NCI-H524 (cell line): ENCODE measurements at places on chromosomes 3 and 15.

GRCh38 chr3:37397396-37397795, 223.0 kb upstream of the LRRFIP2 start:
- DNase-seq: no peak

- no peak for DNase-seq
Observed at GRCh38 chr3:190307164-190307545, 15.1 kb downstream of the CLDN1 start.

GRCh38 chr3:94990952-94991705, 928.3 kb downstream of the NSUN3 start:
- peak; percentile 44 for DNase-seq

DNA sequence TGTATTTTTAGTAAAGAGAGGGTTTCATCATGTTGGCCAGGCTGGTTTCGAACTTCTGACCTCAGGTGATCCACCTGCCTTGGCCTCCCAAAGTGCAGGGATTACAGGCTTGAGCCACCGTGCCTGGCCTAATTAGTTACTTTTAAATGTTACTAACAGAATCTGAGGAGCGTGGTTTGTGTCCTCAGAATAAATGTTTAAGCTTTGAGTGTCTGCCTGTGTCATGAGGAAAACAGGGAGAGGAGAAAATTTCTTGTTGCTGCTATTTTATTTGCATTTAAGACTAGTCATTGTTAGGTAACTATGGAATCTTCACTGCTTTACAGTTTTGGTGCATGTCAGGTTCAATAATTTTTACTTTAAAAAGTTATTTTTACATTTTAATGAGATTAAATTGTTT, 68.8 kb downstream of the TCF12 start:
- no peak for DNase-seq

DNA sequence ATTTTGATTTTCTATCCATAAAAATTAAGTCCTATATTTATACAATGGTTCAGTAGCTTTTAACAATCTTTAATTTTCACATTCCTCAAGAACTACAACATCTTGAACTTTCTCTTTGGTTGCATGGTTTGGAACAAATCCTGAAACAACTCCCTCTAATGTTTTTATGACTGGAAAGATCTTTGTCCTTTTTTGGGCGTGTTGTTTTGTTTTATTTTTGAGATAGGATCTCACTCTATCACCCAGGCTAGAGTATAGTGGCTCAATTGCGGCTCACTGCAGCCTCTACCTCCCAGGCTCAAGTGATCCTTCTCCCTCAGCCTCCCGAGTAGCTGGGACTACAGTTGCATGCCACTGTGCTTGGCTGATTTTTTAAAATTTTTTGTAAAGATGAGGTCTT, 4.0 kb downstream of the STX19 start:
- DNase-seq: no peak

DNA sequence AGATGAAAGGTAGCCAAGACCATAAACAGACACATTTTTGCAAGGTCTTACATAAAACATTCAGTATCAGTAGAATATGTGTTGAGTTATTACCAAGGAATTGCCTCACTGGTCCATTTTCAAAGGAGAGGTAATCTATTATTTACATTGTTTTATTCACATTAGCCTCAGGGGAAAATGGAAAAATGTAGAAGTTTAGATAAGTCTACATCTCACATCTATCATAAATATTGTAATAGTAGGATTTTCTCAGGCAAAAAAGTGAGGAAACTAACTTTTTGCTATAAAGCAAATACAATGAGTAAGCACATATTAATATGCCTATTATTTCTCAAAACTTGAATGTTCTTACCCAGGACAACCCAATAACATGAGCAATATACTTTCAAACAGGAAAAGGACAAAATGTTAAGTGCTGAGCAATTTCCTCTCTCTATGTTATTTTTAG, 184.6 kb upstream of the AGTR1 start:
- no peak for DNase-seq

GRCh38 chr3:66259566-66260255, 38.9 kb downstream of the SLC25A26 start:
- no peak for DNase-seq

GRCh38 chr3:48960841-48961413, 29.1 kb upstream of the P4HTM start:
- no peak for DNase-seq

DNA sequence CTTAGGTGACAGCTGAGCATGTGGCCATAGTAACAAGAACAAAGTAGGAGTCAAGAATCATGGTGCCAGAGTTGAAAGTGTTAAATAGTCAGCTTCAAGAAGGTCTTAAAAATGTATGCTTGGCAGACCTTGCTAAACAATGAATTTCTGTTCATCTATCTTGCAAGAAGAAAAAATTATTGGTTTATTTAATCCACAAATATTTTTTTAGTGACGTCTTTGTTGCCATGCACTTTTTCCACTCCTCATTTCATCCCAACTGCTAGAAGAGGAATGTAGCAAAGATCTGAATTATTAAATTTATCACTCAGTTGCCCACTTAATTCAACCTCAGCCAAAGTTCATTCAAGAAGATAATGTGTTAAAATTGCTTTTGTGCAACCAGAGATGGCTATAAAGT, 3.2 kb upstream of the SLC4A7 start:
- DNase-seq: no peak

GRCh38 chr3:46480491-46481195, 15.9 kb upstream of the LTF start:
- no peak for DNase-seq

DNA sequence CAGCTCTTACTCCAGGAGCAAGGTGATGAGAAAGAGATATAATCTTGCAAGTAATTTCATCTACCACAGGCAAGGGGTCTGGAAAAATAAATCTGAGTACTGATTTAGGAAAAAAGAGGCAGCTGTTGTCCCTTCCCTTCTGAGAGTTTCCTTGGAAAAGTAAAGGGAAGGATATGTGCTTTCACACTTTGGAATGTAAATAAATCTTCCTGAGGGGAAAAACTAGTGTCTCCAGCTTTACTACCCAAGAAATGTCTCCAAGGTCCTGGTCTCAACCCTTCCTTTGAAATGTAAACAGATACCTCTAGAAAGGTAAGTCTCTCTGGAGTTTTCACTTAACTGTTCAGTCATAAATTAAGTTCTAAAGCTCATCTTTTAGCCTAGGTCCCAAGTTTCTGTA, 102.6 kb downstream of the DPH6 start:
- DNase-seq: no peak

DNA sequence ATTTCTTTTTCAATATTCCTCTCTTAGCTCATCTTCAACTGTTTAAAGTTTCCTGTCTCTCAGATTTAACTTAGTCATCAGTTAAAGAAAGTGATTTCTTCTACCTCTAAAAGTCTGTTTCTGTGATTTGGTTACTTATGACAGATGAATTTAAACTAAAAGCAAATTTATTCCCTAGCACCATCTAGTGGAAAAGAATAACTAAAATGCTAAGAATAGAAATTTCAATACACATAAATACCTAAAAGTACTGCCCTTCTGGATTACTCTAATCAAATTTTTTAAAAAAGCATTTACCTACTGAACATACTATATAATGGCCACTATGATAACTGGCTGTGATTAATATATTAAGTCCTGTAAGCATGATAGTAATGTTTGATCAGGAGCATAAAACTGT, 14.0 kb upstream of the ZCWPW2 start:
- no peak for DNase-seq

- no peak for DNase-seq
Observed at GRCh38 chr3:46184469-46184868, 23.6 kb downstream of the CCR1 start.

DNA sequence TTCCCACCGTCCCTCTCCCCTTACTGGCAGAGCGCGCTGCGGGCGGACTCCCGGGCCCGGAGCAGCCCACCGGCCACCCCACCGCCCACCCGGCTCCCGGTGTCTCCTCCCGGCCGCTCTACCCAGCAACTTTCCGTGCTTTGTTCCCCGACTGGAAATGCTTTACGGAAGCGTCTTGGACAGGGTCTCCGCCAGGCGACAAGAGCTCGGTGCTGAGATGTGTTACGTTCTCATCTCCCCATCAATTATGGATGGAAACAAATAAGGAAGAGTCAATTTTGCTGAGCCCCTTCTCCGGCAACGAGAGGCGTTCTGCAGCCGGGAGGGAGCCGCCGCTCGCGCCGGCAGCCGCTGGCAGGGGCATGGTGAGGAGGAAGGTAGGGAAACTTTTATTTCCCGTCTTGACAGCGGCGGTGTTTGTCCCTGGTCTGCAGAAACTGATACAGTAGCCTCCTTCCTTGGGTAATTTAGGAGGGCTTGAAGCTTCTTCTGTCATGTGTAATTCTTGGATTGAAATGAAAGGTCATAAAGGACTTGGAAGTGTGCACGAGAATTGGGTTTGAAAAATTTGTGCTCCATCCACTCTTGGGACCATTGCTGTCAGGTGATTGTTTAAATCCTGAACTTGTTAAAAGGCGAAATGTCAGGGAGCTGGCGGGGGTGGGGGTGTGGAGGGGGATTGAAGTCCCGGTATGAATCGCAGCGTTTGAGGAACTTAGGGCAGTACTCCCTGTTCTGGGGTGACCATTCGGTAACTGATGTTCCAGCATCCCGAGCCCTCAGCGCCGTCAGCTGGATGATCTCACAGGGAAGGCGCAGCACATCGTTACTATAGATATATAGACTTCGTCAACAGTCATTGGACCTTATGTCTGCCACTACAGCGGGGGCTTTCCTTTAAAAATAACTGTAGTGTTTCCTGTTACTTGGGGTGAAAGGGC, 1.5 kb downstream of the SEMA6D start:
- peak; percentile 18 for DNase-seq

DNA sequence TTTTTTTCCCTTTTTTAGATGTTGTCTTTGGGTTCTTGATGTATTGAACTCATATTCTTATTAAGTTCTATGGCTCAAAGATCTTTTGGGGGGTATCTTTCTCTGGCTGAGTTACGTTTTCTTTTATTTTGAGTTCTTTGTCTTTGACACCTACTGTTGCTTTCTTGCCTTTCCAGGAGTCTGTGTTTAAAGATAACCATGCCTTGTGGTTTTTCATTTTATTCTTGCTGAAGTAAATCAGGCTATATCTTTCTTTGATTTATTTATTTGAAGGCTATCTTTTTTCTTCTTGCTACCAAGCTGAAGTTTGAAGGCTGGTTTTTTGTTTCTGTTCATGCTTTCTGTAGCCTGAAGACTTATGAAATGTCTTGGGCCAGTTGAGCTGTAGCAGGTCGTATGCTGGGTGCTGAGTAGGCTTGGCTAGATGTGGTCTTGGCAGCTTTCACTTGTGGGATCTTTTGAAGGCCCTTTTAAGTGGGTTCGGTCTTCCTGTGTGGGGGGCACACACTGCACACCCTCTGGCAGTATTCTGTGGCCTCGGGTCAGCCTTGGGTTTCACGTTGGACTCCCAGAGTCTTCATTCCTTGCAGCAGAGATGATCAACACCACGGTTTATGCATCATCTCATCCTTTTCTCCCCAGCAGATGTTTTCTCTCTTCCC, 17.5 kb downstream of the SLCO3A1 start:
- no peak for DNase-seq

DNA sequence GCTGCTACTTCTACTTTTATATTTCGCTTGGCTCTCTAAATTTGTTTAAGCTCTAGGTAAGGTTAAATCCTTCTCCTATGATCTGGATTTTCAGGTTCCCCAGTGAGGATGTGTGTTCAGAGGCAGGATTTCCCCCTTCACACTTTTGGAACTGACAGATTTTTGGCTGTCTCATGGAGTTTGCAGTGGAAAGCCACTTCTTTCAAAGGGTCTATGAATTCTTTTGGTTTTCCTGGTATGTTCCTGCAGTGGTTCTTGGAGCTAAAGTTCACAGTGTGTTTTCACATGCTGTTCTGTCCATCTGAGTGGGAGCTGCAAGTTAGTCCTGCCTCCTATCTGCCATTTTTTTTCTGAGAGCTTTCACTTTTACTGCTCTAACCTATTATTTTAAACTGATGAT, 21.6 kb upstream of the TIGIT start:
- no peak for DNase-seq

GRCh38 chr3:101184111-101184510, 136.3 kb downstream of the IMPG2 start:
- DNase-seq: no peak

GRCh38 chr3:133775835-133776234, 29.6 kb downstream of the TF start:
- no peak for DNase-seq

- no peak for DNase-seq
Observed at GRCh38 chr15:74194572-74195559, 7.7 kb downstream of the STRA6 start.

DNA sequence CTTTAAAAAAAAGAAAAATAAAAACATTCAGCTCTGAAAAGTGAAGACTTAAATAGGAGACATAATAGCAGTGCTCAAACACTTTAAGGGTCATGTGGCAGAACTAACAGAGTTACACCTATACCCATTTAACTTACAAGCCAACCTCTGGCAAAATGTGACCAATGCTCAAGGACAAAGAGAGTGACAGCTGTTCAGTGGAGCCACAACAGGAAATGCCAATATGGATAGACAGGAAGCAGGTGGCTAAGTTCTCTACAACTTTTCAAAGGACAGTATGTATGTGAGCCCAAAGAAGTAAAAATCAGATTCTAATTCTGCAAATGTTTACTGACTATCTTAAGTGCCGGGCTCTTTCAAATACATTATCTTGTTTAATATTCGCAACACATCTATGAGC, 3.4 kb downstream of the TMCC1 start:
- DNase-seq: peak; percentile 62

- no peak for DNase-seq
Observed at GRCh38 chr15:85691350-85692240, 103.1 kb downstream of the KLHL25 start.

- DNase-seq: no peak
Observed at GRCh38 chr3:23664459-23664858, 141.3 kb upstream of the UBE2E1 start.

- no peak for DNase-seq
Observed at GRCh38 chr15:96340348-96340597, 9.8 kb downstream of the NR2F2 start.

DNA sequence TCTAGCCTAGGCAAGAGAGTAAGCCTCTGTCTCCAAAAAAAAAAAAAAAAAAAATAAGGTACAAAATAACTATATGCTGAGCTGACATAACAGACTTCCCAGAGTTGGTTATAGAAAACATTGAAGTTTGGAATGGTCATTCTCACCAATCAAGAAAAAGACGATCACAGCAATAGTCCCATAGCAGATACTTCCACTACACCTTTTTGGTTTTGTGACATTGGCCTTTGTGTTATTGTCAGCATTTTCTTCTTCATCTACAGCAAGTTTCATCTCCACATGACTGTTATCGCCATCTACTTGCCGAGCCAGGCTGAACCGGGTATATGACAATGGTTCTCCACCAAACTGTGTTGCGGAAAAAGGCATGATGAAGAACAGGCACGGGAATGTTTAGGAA, 6.9 kb downstream of the TFRC start:
- no peak for DNase-seq
